ENCODE measurements at places on chromosomes 13 and 19.

DNA sequence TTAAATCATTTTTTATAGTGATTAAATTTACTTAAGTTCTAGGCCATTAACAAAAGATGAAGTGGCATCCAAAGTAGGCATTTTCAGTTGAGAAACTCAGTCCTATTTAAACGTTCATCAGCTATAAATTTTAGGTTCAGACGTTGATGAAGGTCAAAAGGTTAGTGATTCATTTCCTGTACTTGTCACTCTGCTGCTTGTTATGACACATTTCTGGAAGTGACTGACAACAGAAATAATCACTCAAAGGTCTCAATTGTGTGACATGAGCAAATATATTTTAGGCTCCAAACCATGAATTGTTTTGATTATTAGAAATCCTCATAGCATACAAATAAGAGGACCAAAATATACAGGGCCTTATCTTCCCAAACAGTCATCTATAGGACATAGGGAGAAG, 10.3 kb upstream of the EDNRB start:
- DNase-seq = peak; percentile 2

- DNase-seq = no peak
Measured at GRCh38 chr19:54684527-54684926, 21.7 kb downstream of the LILRB4 start.

DNA sequence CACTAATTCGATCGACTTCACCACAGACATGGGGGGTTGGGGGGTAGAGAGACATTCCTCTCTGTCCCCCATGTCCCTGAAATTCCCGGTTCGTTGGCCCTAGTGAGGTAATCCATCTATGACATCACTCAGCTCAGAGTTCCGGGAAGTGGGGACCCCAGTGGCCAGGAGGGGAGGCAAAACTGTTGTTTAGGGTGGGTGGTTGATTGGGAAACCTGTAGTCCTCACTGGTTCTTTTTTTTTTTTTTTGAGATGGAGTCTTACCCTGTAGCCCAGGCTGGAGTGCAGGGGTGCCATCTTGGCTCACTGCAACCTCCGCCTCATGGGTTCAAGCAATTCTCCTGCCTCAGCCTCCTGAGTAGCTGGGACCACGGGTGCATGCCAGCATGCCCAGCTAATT, at the start of gene ARRDC5:
Gene ARRDC5 (minus strand): TSS at position 101 of the 400 bp plus-strand sequence. CDS start 71 bp downstream, at position 30.
- DNase-seq = no peak

DNA sequence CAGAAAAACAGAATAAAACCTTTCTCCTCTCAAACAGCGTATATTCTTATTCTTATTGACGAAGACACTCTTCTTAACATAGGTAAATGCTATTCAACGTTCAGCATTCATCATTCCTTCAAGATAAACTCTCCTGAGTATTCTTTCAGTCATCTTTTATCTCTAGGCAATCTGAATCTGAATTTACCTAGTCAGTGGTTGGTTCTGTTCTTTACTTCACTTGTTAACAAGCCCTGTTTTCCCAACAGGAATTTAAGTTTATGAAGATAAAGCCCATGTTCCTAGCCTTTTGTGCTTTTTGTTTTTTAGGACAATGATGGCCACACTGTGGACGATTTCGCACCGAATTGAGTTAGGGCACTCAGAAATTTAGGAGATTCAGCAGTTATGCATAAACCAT, 3.2 kb downstream of the ELF1 start:
- no peak for DNase-seq

DNA sequence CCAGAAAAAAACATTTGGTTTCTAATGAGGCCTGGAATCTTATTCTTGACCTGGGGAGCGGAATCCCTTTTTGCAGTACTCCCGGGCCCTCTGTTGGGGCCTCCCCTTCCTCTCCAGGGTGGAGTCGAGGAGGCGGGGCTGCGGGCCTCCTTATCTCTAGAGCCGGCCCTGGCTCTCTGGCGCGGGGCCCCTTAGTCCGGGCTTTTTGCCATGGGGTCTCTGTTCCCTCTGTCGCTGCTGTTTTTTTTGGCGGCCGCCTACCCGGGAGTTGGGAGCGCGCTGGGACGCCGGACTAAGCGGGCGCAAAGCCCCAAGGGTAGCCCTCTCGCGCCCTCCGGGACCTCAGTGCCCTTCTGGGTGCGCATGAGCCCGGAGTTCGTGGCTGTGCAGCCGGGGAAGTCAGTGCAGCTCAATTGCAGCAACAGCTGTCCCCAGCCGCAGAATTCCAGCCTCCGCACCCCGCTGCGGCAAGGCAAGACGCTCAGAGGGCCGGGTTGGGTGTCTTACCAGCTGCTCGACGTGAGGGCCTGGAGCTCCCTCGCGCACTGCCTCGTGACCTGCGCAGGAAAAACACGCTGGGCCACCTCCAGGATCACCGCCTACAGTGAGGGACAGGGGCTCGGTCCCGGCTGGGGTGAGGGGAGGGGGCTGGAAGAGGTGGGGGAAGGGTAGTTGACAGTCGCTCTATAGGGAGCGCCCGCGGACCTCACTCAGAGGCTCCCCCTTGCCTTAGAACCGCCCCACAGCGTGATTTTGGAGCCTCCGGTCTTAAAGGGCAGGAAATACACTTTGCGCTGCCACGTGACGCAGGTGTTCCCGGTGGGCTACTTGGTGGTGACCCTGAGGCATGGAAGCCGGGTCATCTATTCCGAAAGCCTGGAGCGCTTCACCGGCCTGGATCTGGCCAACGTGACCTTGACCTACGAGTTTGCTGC, at the start of gene ICAM4:
Gene ICAM4 (plus strand): TSS at position 153 of the 935 bp plus-strand sequence. CDS start 58 bp downstream, at position 211.
- DNase-seq = peak; percentile 39

DNA sequence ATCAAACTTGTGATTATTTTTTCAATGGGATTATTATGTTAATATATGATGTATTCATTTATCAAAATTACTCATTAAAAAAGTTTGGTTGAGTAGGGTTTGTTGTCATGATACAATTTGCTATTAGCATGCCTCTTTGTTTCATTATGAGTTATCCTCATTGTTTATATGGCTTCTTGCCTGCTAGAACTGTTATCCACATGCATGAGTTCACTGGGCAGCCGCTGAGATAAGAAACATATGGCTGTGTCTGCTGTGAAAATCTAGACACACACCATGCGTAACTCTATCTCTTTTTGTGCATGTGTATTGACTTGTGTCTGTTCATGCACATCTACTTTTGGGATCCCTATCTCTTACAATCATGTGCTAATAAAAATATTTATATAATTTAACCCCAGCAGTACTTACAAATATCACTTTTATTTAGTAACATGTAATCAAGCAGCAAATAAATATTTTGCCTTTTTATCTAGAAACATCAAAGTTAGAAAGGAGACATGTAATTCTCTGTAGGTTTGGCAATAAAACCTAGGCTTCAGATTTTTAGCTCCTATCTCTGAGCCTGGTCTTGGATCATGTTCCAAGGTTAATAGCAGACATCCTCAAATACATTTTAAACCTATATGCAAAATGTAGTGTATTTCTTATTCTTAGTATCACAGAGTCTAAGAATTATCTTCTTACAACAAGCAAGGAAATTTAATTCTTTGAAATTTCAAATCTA, 11.2 kb upstream of the KLF12 start:
- no peak for DNase-seq

DNA sequence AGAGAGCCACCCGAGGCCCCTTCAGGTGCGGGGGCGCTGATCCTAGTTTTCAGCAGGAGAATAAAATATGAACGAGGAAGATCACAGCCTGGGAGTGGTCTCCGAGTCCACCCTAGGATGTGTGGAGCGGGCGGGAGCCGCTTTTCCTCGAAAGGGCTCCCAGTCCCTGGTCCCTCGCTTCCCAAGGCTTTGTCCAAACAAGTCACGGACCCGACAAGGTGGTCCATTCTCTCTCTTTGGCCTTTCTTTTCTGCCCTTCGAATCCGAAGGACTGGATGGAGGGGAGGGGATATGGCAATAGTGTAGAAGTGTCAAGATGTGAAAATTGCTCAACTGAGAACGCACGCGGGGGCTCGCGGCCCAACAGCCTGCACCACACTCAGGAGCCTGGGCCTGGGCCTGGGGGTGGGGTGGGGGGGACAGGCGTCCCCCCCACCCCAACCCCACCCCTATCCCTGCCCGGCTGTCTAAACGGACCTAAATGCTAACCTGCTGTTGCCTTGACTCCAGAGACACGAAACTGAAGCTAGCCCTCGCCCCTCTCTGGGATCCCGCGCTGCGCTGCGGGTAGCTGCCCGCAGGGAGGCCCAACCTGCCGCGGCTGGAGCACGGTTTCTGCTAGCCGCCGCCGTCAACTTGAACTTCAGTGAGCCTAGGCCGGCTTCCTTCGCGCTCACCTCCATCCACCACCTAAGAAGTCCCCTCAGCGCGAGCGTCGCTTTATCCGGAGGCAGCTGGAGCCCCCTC, 7.1 kb downstream of the ZIC2 start:
- no peak for DNase-seq

- no peak for DNase-seq
Measured at GRCh38 chr13:77989281-77989680, 70.7 kb upstream of the EDNRB start.

- no peak for DNase-seq
Measured at GRCh38 chr13:71611292-71611691, 255.7 kb downstream of the DACH1 start.

DNA sequence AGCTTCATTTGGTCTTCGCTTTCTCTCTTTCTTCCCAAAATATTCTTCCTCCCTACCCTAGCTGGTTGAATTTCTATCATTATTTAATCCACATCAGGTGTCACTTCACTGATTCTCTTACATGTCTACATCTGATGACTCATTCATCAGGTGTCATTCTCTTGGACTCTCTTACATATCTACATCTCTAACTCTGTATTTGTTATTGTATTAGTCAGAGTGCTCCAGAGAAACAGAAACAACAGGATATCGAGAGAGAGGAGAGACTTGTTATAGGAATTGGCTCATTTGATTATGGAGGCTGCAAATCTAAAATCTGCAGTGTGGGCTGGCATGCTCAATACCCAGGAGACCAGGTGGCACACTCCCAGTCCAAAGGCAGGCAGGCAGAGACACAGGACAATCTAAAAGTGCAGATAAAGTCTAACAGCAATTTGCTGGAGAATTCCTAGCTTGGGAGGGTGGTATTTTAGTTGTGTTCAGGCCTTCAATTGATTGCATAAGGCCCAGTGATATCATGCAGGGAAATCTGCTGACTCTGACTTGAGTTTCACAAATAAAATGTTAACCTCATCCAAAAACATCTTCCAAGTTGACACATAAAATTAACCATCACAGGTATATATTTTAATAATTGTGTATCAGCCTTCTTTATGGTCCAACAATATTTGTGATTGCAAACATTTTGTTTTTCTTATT, 541.4 kb upstream of the SLITRK5 start:
- DNase-seq = no peak

DNA sequence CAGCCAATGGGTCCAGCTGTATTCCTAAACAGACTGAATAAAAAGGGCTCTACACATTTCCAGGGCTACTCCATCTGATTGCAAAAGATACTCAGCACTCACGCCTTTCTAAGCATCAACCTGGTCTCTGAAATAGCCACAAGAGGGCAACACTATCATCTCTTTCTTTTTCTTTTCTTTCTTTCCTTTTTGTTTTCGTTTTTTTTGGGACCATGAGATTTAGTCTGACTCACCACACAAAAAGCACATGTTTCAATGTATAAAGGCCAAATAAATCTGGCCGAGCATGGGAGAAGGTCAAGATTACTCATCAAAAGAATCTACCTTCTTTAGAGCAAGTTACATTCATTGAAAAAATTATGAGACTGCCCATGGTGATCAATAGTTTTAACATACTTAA, 805.6 kb upstream of the ARGLU1 start:
- DNase-seq = no peak

GRCh38 chr13:113577881-113578435, 6.6 kb upstream of the TFDP1 start:
- DNase-seq = no peak

- no peak for DNase-seq
Measured at GRCh38 chr13:24038841-24039330, 121.6 kb upstream of the SPATA13 start.

DNA sequence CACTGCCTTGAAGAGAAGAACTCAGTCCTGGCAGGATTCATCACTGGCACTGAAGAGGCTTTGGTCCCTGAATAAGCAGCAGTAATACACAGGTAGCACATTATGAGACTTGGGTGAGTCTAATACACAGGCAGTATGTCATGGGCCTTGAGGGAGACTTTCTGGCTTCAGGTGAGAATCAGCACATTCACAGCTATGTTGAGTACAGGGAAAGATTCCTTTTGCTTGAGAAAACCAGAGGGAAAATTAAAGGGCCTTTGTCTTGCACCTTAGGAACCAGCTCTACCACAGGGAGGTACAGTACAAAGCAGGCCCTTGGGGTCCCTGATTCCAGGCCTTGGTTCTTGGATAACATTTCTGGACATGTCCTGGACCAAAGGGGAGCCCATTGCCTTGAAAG, 484.6 kb downstream of the RFC3 start:
- DNase-seq = no peak

GRCh38 chr13:97495678-97496077, 61.7 kb downstream of the RAP2A start:
- DNase-seq = no peak

- no peak for DNase-seq
Measured at GRCh38 chr19:722553-723101, 13.9 kb downstream of the PALM start.

GRCh38 chr19:33453265-33453664, 68.3 kb downstream of the PEPD start:
- DNase-seq = no peak

GRCh38 chr13:113044391-113045114, 61.0 kb upstream of the F7 start:
- DNase-seq = no peak

DNA sequence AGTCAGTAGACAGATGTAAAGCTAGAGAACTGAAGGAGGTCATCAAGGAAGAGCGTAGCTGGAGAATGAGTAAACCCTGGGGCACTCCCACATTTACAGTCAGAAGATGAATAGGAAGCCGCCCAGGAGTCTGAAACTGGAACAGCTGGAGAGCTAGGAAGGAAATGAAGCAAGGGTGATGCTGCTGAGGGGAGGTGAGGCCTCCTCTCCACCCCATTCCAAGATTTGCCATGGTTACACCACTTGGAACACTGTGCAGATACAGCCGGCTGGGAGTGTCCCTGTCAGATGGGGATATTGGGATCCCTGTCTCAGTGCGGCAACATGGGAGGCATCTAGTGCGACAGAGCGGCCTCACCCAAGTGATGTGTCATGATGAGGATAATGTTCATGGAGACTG, 51.8 kb upstream of the GPI start:
- no peak for DNase-seq

DNA sequence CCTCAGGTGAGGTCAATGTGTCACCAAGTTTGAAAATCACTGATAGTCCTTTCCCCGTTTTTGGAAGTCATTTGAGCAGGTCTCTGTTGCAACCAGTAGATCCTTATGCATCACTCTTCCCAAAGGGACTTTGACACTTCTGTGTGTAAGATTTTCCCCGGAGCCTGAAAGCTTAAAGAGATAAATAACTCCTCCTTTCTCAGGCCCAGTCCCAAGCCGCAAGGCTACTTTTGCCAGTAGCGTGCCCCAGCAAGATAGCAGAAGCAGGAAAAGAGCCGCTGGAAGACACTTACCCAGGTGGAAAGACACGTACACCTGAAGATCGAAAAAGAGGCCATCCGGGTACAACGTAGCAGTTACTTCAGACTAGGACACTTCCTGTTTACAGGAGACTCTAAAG, 106.9 kb downstream of the CYSLTR2 start:
- no peak for DNase-seq

Data from CD4-positive, alpha-beta T cell treated with Interleukin-17A for 1 hour (primary cell).